ENCODE measurements at places on chromosomes 3 and 15.

GRCh38 chr3:177838766-177839350, 641.6 kb upstream of the TBL1XR1 start:
- DNase-seq, result no peak

- DNase-seq, result no peak
Measured at GRCh38 chr3:170524073-170524472, 61.8 kb downstream of the SLC7A14 start.

DNA sequence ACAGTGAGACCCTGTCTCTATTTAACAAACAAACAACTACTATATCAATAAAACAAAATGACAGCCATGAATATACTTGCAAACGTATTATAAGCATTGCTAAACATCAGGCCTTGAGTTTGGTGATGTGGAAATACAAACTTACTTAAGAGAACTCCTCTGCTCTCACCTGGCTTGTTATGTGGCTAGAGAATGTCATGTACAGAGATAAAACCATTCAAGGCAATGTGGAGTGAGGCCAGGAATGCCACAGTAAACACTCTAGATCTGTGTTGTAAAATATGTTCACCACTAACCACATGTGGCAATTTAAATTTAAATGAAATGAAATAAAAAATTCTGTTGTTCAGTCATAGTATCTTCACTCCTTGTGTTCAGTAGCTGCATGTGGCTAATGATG, 22.7 kb upstream of the RARB start:
- DNase-seq, result no peak

DNA sequence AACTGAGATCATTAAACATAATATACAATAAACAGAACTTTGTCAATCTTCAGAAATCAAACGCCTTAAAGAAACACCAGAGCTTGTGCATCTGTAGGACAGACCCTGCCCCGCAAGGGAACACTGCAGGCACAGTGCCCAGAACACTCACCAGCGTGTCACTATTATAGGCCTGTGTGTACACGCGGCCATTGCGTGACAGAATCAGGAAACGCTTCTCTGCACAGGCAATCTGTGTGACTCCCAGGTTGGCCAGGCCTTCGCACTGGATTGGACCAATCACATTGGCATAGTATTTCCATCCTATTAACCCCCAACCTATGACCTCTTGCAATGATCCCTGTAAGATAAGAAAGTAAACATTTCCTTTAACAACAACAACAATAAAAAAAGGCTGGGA, 52.9 kb downstream of the HERC2 start:
- no peak for DNase-seq

- no peak for DNase-seq
Measured at GRCh38 chr3:197227780-197228574, 70.4 kb downstream of the DLG1 start.

- no peak for DNase-seq
Measured at GRCh38 chr3:98978068-98978811, 76.7 kb upstream of the DCBLD2 start.

DNA sequence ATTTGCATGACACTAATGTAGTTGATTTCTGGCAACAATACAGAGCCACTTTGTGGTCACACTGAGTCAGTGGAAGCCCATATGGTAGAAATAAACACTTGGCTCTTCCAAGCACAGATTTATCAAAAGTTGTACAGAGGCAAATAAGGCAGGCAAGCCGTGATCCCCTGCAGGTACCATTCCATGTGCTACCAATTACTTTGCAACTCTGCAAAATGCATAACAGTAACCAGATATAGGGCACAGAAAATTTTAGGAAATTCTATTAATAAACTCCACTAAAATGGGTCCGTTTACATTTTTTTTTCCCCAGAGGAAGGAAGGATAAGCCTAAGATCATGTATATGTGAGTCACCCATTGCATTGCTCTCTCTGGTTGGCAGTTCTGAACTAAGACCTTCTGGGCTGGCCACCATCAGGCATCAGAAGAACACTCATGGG, 103.1 kb upstream of the PTX3 start:
- no peak for DNase-seq

DNA sequence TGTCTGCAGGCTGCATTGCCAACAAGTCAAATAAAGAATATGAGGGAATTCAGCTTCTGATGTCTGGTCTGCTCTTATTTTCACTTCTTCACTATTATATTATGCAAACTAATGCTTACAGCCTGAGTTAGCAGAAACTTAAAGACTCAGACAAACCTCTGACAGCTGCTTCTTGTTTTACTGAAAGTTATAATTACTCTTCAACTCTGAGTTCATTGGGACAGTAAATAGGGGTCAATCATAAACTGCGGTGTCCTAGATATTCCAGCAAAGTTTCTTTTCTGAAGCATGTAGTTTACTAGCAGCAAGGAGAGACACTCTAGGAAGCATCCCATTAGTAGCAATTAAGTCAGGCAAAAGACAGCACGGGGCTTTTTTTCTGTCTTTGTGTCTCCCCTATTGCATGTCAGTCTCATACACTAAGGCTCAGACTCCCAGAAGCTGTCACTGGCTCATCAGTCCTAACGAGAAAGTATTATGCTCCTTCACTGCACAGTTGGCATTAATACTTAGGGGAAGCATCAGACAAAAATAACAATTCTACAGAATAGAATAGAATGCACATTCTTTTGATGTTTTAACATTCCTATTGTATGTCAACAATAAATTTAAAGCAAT, 1060.8 kb downstream of the ROBO1 start:
- DNase-seq, result no peak

DNA sequence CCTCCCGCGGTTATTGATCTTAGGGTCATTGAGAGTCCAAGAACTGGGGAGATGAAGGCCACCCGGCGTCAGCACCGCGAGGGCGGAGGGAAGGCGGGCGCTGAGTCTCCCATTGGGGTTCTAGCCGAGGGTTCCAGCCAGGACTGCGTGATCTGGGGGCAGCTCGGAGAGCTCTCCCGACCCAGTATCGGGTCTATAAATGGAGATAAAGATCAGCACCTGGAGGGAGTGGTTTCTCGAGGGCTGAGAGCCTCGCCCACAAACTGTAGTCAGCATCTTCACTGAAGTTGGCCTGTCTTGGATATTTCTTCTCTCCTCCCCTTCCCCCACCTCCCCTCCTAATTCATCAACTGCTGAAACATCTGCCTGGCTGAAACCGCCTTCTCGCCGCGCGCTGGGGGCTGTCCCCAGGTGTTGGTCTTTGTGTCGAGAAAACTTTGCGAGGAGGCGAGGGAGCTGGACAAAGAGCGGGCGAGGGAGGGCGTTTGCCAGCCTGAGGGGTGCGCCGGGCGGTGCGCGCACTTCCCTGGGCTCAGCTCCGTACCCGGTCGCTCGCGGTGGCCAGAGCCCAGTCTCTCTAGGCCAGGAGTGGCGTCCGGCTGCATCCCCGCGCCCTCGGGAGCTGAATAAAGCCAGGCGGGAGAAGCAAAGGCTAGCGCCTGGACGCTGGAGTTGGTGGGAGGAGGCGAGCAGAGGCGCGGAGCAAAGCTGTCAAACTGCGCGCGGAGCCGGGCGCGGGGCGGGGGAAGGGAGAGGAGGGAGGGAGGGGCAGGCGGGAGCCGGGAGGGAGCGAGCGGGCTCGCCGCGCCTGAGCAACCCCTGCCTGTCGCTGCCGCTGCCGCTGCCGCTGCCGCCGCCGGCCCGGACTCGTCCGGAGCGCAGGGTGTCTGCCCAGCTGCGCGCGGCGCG, at the start of gene ST8SIA2:
Gene ST8SIA2 (plus strand): TSS at position 811 of the 909 bp plus-strand sequence. CDS start 184 bp downstream, outside the sequence.
- no peak for DNase-seq

DNA sequence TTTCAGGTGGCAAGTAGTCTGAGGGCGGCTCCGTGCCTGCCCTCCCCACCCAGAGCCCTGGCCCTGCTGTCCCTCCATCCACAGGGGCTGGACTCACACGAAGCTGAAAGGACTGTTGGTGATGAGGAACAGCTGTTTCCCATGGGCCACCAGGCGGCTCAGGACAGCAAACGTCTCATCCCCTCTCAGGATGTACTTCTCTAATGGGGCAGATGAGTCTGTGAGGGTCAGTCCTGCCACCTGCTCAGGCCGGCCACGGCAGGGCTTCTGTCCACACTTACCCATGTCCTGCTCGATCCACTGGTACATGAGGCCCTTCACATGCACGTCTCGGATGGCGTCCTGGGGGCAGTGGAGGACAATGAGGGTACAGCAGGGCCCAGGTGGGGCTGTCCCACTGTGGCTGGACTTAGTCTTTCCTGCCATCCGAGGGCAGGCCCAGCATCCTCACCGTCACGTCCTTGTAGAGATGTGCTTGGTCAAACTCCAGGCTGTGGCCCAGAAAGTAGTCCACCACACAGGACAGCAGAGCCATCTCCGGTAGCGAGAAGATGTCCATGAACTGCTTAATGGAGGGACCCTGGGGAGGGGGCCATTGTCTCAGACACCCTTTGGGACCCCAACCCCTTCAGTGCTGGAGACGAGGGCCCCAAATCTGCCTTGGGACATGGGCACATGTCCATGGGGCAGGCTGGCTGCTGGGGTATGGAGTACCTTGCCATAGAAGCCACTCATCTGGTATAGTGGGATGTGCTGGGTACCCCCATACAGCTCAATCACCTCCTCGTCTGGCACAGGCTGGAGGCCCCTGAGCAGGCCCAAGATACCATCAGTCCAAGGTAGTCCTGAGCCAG, 5.7 kb downstream of the NT5DC2 start:
- no peak for DNase-seq

DNA sequence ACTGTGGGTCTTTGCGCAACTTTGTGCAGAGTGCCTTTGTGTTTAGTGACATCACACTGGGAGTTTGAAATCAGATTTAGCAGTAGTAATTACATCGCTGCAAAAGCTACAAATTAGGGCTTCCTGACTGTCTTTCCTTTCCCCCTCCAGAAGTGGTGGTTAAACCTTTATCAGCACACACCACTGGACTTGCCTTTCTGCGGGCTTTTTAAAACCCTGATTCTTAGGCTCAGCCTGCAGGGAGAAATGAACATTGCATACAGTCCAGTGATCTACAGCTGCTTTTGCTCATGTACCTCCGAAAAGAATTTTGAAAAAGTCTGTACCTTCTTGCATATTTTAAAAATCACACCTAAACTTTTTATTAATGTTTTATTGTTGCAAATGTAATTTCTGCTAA, 219.7 kb upstream of the NAALADL2 start:
- DNase-seq, result no peak

- DNase-seq, result no peak
Measured at GRCh38 chr3:197854596-197855343, 63.7 kb downstream of the LRCH3 start.

- DNase-seq, result no peak
Measured at GRCh38 chr3:88574146-88574545, 424.4 kb downstream of the C3orf38 start.

GRCh38 chr15:64099379-64099778, 3.6 kb downstream of the SNX1 start:
- no peak for DNase-seq

- no peak for DNase-seq
Measured at GRCh38 chr3:14831916-14832450, 13.2 kb downstream of the FGD5 start.
